Activated T-cell treated with anti-CD3 and anti-CD28 coated beads for 1 hour (primary cell): ENCODE measurements at places on chromosomes 2 and 18.

GRCh38 chr2:180322781-180323180 lies 315.7 kb upstream of the CWC22 start:
- no peak for DNase-seq

GRCh38 chr2:2507417-2507997 lies 176.4 kb upstream of the MYT1L start:
- no peak for DNase-seq

DNA sequence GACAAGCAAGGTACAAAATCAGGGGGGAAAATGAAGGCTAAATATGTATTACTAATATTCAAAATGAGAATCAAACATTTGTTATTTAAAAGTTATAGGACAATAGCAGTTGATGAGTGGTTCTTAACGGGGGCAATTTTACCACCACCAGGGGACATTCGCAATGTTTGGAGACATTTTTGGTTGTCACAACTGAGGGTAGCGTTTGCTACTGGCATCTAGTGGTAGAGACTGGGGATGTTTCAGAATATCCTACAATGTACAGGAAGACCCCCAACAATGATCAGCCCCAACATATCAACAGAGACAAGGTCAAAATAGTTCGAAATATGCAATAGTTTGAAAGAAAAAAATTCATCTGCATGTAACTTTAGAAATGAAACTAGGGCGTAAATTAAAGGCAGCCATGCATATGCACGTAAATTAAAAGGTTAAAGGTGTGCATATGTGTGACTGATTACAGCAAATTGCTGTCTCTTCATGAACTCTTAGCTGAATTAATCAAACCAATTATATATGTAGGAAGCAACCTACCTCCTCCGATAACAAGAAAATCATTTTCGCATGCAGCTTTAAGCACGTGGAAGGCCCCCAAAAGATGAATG lies 61.2 kb upstream of the CUL3 start:
- DNase-seq, result no peak

DNA sequence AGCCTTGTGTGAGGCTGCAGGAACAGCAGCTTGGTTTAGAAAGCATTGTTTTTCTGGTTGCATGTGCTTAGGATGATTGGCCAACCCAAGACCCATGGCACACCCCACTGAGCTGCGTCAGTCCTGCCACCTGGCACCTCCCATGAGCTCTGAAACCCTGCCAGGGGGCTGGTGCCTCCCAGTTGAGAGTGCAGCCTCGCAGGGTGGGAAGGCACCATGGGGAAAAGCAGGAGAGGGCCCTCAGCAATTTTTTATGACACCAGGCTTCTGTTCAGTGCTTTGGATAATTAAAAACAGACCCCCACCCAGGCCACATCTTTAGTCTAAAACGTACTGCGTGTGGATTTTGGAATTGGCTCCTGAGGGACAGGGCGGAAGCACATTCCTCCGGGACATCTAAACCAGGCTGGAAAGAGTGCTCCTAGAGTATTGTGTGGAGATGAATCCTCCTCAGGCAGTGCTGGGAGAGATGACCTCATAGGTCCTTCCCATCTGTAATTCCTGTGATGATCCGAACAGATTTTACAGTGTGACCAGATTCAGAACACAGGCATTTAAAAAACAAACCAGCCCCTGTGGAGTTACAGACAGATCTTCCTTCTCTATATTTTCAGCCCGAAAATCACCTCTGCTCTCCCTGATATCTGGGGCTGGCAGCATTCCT lies 438.3 kb downstream of the ZNF521 start:
- DNase-seq, result no peak

DNA sequence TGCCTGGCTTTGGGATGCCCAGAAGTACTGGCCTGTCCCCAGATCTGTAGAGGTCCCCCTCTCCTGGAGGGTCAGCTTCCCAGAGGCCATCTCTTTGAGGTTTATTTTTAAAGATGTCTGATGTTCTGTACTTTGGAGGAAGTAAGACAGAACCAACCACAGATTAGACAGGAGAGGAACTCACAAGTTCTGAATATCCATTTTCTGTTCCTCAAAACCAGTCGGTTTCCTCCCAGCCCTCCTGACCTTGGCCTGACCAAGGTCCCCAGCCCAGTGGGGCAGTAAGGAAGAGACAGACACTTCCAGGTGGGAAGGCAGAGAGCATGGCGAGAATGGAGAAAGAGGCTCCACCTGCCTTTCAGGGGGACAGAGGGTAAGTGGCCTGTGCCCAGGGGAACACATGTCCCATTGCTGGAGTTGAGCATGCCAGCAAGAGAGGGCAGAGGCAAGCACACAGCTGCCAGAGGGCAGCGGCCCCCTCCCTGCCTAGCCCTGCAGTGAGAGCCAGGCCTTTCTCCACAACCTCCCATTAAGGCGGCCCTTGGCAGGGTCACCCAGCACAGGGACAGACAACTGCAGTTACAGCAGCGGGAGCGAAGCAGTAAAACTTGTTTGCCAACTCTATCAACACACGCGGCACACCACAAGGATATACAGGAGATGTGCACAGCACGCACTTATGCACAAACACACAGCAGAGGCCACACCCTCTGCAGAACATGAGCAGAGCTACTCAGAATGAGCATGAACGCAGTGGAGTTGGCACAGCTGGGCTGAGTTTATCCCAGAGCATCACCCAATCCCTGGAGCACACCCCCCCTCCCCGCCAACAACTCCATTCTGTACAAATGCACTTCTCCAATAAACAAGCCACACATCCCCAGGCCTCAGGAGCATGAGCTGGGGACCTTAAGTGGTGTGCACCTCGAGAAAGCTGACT lies 18.5 kb upstream of the SEMA4C start:
- no peak for DNase-seq

DNA sequence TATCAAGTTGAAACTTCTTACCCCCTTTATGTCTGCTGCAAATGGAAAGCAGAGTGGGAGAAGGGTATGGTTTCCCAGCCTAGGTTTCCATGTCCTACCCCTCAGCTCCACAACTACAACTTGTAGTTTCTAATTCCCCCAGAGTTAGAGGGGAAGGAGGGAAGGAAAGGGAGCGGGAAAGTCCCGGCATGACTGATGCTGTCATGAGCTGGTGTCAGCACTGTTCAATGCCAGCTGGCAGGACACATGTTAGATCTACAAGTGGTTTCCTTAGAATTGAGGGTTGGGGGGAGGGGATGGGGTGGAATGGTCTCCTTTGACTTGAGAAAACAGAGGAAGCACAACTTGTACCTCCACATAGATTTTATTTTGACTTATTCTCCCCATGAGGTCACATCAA lies 194.0 kb downstream of the MBD2 start:
- DNase-seq, result no peak

- no peak for DNase-seq
These were observed 1.7 kb upstream of the PER2 start for GRCh38 chr2:238290091-238290509.

DNA sequence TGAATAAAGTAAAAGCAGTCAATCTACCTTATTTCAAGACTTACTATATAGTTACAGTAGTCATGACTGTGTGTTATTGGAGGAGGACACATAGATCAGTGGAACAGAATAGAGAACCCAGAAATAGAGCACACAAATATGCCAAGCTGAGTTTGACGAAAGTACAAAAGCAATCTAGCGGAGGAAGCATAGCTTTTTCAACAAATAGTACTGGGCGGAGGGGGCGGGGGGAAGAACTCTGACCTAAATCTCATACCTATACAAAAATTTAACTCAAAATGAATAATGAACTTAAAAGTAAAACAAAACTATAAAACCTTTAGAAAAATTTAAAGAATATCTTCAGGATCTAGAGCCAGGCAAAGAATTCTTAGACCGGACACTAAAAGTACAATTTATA lies 139.1 kb downstream of the AGPS start:
- no peak for DNase-seq

DNA sequence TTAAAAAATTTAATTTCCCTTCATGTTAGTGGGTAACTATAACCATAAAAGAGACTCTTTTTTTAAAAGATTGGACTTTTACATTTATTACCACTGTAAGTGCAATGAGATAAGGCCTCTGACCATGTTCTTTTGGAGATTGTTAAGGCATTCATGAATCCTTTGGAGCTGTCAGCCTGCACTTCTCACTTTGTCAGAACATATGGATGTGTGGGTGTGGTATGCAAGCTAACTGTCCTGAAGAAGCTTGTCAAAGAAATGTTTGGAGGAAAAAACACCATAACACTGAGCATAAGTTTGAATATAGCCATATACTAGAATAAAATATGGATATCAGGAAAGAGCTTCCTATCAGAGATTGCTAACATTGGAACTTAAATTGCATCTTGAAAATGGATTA lies 754.1 kb downstream of the DPP10 start:
- DNase-seq, result no peak

DNA sequence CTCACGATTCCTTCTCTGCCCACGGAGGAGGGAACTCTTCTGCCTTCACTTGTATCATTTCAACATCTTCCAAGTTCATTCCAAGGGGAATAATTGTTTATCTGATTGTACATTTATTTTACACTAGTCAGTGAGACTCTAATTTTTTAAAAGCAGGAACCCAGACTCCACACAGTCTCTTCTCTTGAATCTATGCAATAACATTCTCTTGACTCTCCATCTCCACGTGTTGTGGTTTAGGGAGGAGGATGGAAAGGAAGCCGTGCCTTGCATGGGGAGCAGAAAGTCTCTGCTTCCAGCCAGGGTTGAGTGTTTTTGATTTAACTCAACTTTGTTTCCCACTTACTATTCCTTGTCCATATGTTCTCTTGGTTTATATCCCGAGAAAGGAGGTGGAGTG lies 131.1 kb upstream of the RIOK3 start:
- no peak for DNase-seq

DNA sequence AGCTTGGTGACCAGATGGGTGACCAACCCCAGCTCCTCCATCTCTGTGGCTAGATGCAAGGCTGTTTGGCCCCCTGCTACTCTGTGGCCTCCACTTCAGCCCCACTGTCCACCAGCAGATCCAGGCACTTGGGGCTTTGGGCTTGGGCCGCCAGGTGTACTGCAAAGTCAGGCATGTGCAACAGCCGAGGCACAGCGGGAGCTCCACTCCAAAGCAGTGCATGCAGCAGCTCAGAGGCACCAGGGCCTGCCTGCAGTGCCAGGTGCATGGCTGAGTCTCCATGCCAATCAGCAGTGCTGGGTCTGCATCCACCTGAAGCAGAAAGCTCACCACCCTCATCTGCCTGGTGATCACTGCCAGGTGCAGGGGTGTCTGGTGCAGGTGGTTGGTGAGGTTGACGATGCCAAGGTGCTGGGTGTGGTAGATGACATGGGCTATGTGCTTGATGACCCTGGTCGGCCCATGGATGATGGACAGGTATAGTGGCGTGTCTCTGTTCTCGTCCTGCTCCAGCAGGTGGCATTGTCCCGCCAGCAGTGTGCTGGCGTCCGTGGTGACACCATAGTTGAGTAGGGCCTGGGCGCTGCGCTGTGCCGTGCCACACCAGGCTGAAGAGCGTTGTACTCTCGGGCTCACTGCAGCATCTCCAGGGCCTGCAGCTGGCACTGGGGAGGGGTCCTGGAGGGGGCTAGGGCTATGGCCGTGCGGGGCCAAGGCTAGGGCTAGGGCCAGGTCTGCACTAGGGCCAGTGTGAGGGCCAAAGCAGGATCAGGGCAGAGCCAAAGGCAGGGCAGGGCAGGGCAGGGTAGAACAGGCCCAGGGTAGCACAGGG lies 1.0 kb upstream of the ANKRD62 start:
- DNase-seq, result no peak

DNA sequence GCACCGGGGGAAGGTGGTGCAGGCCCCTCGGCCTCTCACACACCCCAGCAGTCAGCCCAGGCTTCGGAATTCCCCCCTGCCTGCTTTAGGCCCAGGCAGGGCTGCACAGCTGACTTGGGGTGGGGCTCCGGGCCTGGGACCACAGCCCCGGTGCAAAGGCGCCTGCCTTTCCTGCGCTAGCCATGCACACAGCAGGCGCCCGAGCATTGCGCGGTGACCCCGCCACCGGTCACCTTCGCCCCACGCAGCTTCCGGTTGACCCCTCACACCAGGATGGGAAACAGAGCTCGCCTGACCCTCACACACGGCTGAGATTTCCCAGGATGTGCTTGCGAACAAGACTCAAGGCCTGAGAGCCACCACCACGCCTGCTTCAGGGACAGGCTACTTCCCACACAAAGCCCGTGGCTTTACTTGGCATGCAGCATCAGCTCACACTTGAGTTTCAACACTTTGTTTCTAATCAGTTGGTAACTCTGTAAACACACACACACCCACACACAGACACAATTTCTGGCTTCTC lies 46.0 kb downstream of the SLC66A2 start:
- no peak for DNase-seq

- no peak for DNase-seq
These were observed 470 bp downstream of the KCNF1 start for GRCh38 chr2:10912076-10912731.

DNA sequence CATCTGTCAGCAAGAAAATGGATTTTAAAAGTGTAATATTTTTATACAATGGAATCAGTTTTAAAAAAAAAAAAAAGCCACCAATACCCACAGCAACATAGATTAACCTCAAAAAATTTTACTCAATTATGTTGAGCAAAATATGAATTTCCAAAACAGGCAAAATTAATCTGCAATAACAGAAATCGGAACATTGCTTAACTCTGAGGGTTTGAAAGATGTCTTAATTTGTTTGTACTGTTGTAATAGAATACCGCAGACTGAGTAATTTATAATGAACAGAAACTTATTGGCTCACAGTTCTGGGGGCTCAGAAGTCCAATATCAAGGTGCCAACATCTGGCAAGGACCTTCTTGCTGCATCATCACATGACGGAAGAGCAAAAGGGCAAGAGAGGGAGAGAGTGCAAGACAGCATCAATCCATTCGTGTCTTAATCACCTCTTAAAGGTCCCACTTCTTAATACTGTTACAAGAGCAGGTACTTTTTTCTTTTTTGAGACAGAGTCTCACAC lies 31.8 kb upstream of the TNFAIP6 start:
- DNase-seq, result no peak

GRCh38 chr18:366466-367061 lies 98.7 kb upstream of the THOC1 start:
- DNase-seq, result no peak

DNA sequence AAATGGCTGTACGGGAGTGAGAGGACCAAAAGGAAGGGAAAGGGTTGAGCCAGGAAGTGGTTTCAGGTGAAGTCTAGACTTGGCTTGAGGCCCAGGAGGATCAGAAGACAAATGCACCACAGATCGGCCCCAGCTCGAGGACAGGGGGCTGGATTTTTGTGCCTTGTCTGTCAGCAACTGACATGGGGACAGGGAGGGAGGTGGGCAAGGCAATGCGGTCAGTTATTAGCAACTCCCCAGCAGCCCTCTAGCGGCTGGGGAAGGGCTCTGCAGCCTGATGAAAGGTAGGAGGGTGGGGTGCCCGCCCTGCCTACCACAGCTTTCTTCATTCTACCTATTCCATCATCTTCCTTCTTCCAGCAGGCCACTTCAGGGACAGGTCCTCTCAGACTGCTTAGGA lies 50.0 kb downstream of the CPO start:
- no peak for DNase-seq

DNA sequence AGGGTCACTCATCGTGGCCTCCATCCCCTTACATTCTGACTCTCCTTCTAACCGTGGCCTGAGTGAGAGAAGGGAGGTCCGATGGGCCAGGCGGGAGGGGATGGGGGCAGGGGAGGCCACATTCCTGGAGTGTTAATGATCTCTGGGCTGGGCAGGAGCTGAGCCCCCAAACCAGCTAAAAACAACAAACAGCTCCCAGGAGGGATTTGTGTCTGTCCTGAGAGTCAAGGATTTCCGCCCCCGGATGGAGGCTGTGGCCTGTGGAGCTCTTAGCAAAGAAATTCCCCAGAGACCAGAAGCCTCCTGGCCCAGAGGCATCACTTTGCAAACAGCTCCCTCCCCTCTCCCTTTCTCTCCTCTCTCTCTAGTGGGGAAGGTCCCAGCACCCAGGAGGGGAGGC lies 23.5 kb downstream of the EMX1 start:
- no peak for DNase-seq
